ENCODE measurements at places on chromosomes 2 and 18.

GRCh38 chr2:239908308-239908707, 116.8 kb downstream of the NDUFA10 start:
- DNase-seq: no peak

DNA sequence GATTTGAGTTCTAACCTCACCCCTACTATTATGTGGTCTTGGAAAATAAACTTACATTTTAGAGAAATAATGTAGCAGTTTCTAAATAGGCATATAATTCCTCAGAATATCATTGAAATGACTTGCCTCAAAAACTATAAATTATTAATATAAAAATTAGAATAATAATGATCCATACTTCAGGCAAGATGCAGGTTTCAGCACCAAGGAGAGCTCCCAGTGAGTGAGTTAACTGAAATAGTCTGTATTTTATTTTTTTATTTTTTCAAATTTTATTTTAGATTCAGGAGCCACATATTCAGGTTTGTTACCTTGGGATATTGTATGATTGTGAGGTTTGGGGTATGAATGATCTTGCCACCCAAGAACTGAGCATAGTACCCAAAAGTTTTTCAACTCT, 472.2 kb upstream of the DCC start:
- DNase-seq: no peak

DNA sequence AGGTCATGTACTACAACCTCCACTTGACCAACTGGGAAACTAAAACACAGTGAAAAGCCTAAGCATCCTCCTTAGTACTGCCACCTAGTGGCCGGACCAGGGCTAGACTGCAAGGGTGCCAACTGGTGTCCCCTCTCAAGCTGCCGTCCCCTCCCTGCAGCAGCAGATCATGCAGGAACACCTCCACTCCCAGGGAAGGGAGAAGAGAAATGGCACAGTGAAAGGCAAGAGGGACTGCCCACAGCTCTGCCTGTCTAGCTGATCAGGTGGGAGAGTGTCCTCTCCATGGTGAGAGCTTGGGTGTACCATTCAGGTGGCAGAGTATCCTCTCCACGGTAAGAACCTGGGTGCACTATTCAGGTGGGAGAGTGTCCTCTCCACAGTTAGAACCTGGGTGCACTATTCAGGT, 78.1 kb downstream of the AAK1 start:
- no peak for DNase-seq

GRCh38 chr2:226011716-226012450, 612.4 kb downstream of the NYAP2 start:
- no peak for DNase-seq

DNA sequence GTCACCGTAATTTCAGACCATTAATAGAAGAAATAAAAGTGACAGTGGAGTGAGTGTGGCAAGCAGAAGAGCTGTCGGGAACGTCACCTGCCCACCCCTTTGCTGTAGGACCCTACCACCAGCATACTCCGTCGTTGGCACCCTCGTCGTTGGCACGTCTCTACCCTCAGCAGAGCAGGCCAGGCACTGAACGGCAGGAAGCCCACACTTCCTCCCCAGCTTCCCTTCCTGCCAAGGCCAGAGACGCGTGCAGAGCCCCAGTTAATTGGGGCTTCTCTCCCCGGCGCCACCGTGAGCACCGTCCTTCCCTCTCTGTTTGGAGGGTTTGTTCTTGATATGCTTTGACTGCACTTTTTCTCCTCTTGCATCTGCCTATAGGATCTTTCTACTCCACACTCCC, 27.0 kb upstream of the NFATC1 start:
- no peak for DNase-seq

GRCh38 chr2:175418224-175418835, 236.8 kb upstream of the ATP5MC3 start:
- no peak for DNase-seq

- DNase-seq: no peak
Observed at GRCh38 chr2:20629581-20630171, 21.2 kb downstream of the HS1BP3 start.

- peak; percentile 71 for DNase-seq
Observed at GRCh38 chr2:161436411-161436810, 20.3 kb downstream of the TBR1 start.

GRCh38 chr2:43191947-43192516, 34.4 kb downstream of the ZFP36L2 start:
- no peak for DNase-seq

GRCh38 chr18:52636536-52636935, 296.5 kb downstream of the DCC start:
- DNase-seq: no peak

DNA sequence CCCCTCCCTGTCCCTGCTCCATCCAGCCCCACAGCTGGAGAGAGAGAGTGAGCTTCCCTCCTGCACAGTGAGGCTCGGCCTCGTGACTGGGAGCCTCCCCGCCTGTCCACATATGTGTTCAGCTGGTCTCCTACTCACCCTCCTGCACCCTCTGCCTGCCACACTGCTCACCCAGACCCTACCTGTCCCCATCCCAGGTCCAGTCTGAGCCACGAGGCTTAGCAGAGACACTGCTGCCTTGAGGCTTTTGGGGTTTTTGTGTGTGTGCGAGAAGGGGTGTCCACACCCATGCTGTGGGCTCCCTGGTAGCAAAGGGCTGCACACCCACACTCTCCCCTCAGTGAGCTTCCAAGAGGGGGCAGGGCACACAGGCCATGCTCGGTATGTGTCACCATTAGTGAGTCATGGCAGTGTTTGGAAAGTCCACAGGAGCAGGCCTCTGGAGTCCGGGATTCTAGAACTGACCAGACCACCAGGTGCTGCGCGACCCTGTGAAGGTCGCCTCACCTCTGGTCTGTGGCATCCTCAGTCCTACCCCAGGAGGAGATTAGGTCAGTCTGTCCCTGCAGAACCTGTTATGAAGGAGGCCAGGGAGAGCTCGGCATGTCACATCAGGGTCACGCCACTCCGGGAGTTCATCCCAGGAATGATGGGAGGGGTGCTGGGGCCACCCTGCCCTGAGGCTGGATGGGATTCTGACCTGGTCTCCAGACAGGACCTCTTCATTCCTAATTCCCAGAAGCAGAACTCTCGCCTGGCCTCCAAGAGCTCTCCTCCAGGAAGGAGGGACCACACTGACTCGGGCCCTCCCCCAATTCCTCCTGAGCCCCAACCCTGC, 39.9 kb upstream of the SMAD7 start:
- DNase-seq: no peak

DNA sequence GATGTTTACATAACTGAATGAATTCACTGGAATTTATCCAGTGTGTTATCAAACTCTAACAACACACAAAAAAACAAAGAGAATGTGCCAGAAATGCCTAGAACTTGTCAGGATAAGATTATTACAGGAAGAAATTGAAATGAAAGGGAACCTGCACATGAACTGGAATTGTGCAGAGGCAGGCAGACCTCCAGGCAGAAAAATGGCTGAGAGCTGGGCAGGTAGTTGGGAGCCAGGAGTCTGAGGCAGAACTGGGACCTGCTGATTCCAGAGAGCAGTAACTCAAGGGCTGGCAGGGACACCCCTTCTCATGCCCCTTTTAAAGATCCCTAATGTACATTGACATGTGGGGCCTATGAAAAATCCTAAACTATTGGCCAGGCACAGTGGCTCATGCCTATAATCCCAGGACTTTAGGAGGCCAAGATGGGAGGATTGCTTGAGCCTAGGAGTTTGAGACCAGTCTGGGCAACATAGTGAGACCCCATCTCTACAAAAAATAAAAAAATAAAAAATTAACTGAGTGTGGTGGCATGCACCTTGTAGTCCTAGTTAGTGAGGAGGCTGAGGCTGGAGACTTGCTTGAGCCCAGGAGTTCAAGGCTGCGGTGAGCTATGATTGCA, 674 bp upstream of the SP110 start:
- DNase-seq: no peak

DNA sequence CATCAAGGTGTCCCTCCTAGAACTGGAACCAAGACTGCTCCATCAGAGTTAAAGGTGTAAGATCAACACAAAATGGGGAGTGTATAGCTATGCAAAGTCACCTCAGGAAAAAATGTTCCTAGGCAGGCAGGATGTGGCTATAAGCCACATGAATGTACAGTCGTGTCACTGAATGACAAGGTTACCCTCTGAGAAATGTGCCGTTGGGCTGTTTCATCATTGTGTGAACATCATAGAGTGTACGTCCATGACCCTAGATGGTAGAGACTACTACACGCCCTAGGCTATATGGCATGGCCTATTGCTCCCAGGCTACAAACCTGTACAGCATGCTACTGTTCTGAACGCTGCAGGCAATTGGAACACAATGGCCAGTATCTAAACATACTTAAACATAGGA, 24.5 kb downstream of the TYMS start:
- no peak for DNase-seq

- DNase-seq: peak; percentile 64
Observed at GRCh38 chr2:165357758-165358157, 111.7 kb upstream of the CSRNP3 start.

DNA sequence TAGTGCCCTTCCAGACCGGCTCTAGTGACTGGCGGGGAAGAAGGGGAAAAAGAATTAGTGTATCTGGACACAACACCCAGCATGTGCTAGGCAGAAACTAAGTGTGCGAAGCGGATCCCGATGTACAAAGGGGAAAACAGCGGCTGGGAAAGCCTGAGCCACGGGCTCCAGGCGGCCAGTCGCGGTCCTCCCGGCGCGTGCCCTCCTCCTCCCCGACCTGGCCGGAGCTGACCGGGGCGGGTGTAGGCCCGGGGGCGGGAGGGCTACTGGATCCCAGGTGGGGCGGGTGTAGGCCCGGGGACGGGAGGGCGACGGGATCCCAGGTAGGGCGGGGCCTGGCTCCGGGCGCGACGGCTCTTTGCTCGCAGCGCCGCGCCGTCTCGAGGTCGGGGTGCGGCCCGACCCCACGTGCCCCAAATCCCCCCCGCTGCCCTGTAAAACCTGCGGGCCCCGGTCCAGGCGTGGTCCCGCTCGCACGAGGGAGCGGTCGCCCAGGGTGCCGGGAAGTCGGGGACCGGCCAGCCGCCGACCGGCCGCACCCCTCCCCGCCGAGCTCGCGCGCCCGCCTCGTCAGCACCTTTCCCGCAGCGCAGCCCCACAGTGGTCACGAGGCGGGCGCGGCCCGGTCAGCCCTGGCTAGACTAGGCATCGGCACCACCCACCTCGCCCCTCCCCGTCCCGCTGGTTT, 48.8 kb downstream of the C2orf42 start:
- no peak for DNase-seq

DNA sequence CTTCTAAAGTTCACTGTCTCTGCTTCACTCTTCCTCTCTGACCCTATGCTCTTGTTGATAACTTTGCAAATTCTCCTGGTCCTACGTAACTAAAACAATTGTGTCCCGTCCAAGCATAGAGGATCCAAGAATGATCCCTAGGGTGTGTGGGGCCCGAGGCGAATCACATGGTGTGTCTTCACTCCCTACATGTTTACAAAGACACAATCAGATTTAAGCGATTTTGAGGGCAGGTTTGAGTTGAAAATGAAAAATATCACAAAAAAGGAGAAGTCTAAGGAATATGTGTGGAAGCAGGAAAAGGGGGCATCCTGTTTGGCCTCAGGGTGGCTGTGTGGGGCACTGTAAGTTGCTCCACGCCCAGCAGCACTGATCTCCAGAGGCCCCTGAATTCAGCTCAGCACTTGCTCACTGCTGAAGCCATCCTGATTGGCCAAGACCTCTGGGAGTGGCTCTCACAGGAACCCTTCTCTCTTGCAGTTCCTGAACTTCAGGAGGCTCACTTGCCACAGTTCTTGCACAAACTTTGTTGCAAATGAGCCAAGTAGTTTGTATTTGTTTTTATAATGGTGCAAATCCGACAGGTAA, 363.6 kb downstream of the ZNF521 start:
- no peak for DNase-seq

DNA sequence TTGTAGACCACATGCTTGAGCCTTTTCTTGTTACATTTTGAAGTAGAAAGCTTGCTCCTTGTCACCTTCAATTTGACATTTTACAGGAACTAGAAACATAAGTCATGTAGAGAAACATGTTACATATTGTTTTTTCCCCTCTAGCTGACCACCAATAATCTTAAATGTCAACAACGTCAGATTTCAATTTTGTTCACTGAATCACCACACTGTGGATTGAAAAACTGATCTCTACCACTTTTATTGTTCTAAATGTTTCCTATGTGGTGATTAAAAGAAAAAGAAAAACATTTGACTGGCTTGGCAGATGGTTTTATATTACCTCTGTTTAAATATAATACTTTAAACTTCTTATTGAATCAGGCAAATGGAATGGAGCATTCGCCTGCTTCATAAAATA, 87.7 kb downstream of the DSEL start:
- DNase-seq: no peak

DNA sequence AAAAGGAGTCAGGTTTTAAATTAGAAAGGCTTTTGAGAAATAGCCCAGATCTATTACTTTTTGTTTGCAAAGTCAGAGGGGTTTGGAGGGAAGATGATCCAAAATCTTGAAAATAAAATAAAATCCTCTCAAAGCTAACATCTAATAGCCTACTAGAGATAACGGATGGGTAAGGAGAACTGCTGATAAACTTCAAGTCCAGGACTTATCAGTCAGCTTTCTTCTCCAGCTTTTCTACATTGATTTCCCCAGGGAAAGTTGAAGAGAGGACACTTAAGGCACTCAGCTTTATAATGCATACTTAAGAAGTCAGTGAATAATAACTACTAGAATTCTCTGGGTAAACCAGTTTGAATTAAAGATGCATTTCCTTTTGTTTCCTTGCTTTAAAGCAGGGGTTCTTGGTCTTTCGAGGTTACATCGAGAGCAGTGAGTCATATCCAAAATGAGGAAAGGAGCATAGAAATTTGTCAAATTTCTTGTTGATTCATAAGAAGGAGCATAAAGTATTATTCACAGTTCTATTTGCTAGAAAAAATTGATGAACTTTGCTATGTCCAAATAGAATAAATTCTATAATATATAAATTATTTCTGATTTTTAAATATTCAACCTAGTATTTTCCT, 43.2 kb upstream of the ITPRID2 start:
- DNase-seq: no peak

- DNase-seq: no peak
Observed at GRCh38 chr2:18597618-18598017, 8.2 kb upstream of the NT5C1B start.

DNA sequence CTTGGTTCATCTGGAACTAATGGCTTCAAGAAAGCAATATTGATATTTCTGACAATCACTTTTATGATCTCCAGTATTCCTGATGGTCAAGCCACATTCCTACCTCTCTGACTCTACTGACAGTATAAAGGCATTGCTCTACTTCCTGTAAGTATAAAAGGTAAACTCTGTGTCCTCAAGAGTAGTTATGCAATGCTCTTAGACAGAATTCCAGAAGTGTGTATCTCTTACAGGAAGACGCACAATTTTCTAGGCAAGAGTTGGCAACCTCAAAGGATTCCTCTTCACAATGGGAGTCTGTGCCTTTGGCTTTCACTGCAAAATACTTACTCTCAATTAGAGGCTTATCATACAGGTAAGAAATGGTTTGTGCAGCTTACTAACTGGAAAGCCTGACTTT, 100.1 kb downstream of the THADA start:
- DNase-seq: no peak

GRCh38 chr2:108271691-108272253, 16.9 kb upstream of the SULT1C2 start:
- peak; percentile 12 for DNase-seq
